ENCODE measurements at places on chromosomes 5 and 9.

DNA sequence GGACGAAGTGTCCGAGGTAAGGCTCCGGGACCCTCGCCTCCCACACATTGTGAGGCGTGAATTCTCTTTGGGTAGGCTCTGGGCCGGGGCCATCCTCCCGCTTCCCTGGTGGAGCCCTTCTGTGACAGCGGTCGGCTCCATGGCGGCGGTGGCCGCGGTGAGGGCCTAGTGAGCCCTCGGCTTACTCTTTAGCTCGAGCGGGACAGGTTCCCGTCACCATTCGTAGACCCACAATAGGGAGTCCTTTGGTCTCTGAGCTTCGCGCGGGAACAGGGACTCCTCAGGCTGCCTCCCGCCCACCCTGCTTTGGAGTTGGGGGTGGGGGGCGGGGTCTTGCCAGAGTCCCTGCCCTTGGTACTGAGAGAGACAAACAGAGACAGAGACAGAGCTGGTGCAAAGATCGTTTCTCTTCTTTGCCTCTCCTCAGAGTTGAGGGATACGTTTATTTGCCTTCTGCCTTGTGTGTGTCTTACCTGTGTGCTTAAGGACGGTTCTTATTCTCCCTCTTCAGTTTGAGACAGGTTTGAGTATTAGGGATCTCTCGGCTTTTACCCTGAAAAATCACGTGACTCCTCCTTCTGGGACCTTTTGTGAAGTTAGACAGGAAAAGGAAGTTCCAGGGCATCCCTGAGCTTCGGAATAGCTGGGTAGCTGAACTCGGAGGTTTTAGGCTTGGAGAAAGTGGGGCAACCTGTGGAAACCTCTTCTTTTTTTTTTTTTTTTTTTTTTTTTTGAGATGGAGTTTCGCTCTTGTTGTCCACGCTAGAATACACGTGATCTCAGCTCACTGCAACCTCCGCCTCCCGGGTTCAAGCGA is 833 bp downstream of the ANKHD1 start:
- no peak for DNase-seq

GRCh38 chr5:157365732-157366131 is 94.3 kb upstream of the NIPAL4 start:
- DNase-seq = no peak

DNA sequence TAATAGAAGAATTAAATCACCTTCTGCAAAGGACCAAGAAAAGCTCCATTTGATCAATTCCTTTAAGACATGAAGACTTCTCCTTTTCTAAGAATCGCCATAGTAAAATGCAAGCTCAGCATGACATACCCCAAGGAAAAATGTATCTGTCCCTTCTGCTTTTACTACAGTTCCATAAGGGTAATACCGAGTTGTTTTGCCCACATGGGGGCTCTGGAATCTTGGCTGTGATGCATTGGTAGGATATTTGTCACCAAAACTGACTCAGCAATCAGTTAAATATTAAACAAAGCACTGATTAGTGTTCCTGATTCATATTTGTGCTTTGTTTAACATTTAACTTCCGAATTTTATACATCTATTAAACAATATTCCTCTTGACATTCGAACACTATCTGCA is 24.3 kb upstream of the KCNIP1 start:
- no peak for DNase-seq

GRCh38 chr5:1392801-1393565 is 48.1 kb upstream of the CLPTM1L start:
- DNase-seq = no peak

DNA sequence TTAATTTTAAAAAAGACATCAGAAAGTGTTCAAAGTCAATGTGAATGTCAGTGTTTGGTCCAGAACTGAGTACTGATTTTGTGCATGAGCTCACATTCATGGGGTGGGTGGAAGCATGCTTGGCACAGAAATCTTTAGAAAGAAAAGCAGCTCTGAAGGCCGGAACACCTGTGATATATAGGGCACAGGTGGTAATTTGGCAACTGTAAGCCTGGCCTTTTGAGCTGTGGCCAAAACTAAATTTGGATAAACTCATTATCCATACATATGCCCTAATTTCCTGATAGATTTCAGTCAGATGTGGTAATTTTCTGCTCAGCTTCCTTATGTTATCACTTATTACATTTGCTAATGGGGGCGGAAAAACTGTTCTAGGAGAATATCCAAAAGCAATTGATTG is 211.4 kb downstream of the HCN1 start:
- DNase-seq = no peak

DNA sequence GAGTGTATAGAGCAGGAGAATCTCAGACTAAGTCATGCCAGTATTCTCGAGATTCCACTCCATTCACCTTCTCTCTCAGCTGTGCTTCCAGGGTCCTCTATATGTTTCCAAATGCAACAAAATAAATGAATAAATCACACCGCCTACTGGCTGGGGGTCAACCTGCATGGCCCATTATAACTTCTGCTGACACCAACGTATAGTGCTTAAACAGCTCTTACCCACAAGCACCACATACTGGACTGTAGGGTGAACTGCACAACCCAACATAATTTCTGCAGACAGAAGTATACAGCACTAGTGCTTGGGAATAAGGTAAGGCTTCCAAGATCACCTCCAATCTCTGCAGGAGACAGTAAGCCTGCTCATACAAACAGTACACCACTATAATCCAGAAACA is 33.1 kb upstream of the HTR4 start:
- DNase-seq = no peak

DNA sequence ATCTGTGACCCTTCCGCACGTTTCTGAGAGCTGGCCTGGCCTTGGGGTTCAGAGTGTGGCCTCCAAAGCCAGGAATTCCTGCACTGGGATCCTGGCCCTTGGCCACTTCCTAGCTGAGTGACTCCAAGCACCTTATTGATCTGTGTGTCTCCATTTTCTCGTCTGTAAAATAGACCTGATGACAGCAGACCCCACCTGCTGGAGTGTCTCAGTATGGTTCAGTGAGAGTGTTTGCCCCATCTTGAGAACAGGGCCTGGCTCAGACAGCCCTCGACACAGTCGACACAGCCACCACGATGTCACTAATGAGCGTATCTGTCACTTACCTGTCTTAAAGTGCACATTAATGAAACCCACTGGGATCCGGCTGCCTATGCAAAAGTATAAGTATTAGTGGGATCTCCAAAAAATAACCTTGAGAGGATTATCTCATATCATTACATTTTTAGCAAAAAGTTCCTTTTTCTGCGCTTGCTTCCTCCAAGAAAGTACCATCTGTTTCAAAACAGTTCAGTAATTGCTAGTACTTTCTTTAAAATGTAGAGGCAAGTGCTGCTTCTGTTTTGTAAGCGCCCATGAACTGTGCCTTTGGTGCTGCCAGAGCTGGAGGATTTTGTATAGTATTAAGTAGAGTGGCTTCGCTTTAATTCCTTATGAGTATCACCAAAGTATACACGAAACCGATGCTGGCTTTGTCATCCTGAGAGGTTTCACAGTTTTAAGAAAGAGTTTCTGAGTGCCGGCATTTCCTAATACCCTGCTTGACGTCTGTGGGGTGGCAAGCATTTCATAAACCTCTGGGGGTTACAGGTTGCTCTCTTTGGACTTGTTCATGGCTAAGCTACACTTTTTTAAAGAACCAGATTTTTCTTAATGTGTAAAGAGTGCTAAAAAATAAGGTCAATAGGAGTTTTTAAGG is 31.7 kb downstream of the UBE2QL1 start:
- no peak for DNase-seq

GRCh38 chr5:82054004-82054710 is 82.3 kb downstream of the ATG10 start:
- DNase-seq = no peak

- no peak for DNase-seq
These were observed 1.3 kb upstream of the SHISAL2B start for GRCh38 chr5:64688965-64689364.

GRCh38 chr5:84285641-84286637 is 98.7 kb downstream of the EDIL3 start:
- no peak for DNase-seq

- DNase-seq = no peak
These were observed 72.4 kb downstream of the KIAA0825 start for GRCh38 chr5:94545870-94546625.

DNA sequence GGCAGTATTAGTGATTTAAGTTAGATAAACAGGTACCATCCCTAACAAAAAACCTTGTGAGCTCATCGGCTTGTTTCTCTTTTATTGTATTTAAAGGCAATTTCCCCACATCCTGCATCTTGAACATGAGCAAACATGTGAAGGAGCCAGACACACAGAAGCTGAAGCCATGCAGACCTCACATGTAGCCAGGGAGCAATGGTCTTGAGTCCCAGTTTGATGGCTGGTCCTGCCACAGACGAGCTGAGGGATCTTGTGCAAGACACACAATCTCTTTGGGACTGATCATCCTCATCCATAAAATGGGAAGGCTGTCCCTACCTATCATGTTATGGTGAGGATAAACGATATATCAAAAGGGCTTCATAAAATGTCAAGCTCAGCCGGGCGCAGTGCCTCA is 29.6 kb upstream of the XPA start:
- DNase-seq = no peak

Data from occipital lobe (tissue), 3 donors.